ENCODE measurements at places on chromosomes 3 and 15.

GRCh38 chr15:66647358-66647757, 54.7 kb upstream of the SMAD6 start:
- no peak for DNase-seq

GRCh38 chr3:190485830-190486532, 27.9 kb upstream of the IL1RAP start:
- DNase-seq, result no peak

DNA sequence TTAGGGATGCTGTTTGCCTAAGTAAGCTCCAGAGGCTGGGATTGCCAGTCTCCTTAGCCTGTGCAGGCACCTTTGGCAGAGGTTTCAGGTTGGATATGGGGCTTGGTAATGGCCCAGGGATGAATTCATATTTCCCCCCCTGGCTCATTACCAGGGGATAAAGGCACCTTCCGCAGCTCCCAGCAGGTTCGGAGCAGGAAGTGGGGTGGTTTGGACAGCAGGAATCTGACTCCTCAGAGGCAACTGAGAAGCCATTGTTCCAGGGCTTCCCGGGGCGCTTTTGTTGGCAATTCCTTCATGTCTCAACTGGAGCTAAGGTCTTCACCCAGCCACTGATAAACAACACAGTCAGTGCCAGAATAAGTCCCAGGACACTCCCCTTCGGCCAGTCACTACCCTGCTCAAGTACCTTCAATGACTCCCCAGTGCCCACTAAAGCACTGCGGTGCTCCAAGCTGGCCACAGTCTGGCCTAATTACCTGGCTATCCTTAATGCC, 85.3 kb upstream of the SLC6A6 start:
- DNase-seq, result no peak

GRCh38 chr15:42356851-42357250, 2.5 kb upstream of the CAPN3 start:
- DNase-seq, result no peak

- DNase-seq, result no peak
These were observed 480.5 kb upstream of the ARRDC4 start for GRCh38 chr15:97479957-97480356.

GRCh38 chr3:150300852-150301517, 107.1 kb upstream of the TSC22D2 start:
- no peak for DNase-seq

DNA sequence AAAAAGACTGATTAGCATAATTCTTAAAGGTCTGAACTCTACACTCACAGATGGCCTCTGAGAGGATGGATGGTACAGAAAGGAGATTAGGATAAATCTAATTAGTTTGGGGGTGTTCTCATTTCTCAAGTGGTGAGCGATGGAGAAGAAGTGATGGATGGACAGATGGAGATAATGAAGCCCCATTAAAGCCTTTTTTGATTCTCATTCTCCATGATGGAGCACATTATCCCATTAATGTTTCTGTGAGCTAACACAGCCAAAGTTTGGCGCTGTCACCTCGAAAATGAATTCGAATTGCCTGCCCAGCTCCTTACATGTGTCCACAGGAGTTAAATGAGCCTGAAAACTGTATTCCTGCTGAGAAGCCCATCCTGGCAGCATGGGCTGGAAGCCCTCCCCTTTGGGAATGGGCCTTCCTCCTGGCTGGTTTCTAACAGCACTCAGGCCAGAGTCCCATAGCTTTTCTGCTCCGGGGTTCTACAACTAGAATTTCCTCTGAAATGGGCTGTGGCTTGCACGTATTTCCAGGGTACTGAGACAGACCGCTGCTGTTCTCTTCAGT, 726.0 kb upstream of the CFAP20DC start:
- DNase-seq, result no peak

DNA sequence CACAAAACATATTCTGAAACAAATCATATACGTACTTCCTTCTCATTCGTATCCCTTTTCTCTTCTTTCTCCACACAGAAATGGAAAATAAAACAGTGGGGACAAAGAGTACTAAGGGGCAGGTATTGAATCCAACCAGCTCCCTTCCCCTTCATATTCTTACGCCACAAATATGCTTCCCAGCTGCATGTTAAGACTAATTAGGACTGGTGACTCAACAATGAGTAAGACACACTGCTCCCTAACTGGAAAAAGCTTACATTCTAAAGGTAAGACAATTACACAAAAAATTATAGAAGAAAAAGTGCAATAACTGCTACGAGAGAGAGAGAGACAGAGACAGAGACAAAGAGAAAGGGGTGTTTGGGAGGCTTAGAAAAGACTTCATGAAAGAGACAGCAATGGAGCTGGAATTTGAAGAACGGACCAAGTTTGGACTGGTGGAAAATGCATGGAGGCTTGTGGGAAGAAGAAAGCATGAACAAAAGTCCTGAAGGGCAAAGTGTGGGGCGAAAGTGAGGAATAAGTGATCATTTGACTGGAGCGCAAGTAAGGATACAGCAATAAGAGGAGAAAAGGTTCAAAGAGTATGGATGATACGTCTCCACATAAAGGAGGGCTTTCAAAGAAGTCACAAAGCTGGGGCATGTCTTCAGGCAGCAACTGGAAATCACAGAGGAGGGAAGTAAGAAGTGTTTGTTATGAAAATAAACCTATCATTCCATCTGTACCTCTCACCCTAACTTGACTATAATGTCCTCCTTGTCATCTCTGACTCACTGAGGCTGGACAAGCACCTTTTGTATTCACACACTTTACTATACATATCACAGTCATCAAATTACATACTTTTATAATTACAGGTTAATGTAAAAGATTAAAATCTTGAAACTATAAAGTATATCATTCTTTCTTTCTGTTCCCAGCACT, 49.2 kb downstream of the RYK start:
- DNase-seq, result no peak

DNA sequence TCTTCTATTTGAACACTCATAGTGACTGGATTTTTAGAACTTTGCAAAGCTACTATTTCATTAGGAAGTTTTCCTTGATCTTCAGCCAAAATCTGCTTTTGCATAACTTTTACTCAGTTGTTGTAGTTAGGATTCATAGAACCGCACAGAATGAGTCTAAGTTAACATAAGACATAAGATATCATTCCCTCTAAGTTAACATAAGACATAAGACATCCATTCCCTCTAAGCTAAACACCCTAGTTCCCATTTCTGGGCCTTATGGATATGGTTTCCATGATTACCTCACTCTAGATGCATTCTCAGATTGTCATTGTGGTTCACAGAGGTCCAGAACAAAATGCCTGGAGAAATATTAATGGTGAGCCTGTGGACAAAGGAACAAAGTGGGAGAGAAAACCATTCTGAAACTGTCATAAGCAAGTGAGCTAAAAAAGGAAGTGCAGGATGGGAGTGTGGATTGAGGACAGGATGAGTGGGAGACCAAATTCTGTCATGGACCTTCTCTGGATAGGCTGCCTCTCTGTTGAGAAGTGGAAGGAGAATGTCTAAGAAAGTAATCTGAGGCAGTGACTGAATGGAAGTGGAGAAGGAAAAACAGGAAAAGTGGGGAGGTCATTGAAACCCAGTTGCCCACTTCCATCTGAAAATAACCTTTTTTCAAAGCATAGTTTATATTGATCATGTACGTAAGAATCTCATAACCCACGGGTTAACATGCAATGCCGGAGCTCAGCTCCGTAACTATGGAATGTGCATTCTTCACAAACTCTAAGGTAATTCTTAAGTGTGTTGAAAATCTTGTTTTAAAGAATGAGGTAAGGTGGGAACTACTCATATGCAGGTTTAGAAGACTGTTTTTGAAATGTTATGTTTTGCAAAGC, 37.4 kb upstream of the SECISBP2L start:
- no peak for DNase-seq
